IPS-NIHi11 (cell line): ENCODE measurements at places on chromosomes 11 and 22.

- DNase-seq: peak; percentile 94
Observed at GRCh38 chr11:64745521-64746328, 1.8 kb upstream of the RASGRP2 start.

DNA sequence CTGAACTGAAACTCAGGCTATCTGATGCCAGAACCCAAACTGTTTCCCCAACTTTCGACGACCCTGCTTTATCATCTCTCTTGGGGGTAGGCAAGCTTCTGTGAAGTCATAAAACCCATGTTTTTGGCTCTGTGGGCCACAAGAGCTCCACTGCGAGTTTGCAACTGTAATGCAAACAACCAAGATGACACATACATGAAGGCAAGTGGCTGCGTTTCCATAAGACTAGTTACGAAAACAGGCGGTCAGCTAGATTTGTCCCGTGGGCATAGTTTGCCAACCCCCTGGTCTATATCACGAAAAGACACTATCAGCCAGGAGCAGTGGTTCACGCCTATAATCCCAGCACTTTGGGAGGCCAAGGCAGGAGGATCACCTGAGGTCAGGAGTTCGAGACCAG is 37.5 kb downstream of the TPST2 start:
- no peak for DNase-seq

- DNase-seq: no peak
Observed at GRCh38 chr11:3170756-3171650, 5.9 kb upstream of the OSBPL5 start.

DNA sequence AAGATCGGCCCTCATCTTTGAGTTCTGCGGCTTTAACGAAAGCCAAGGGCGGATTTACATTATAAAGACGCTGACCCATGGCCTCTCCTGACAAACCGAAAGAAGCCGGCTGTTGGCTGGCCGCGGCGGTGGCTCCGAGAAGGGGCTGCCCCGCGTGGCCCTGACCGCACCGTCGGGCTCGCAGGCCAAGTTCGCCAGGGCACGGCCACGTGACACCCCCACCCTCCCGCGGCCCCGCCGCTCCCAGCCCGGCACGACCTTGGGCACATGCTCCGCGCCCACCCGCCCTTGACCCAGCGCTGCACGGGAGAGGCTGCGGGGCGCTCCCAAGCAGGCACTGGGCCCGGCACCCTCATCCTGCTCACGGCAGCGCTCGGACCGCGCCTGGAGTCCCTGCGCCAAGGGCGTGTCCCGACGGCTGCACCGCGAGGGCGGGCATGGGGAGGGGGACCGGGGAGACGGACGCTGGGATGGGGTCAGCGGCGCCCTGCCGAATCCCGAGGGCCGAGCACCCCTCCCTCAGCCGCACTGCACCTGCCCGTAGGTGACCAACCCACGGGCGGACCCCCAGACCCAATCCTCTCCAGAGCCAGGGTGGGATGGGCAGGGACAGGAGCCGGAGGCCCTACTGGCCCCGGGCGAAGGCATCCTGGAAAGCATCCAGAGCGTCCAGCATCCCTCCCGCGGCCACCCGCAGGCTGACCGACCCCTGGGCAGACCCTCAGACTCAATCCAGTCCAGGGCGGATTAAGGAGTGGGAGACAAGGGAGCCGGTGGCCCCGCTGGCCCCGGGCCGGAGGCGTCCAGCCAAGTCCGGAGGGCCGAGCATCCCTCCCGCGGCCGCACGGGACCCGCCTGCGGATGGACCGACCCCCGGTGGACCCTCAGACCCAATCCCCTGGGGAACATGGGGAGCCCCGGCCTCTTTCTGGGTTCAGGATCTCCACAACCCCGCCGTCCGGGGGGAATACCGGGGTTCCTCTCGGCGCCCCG is 759 bp downstream of the CPT1A start:
- DNase-seq: peak; percentile 57

DNA sequence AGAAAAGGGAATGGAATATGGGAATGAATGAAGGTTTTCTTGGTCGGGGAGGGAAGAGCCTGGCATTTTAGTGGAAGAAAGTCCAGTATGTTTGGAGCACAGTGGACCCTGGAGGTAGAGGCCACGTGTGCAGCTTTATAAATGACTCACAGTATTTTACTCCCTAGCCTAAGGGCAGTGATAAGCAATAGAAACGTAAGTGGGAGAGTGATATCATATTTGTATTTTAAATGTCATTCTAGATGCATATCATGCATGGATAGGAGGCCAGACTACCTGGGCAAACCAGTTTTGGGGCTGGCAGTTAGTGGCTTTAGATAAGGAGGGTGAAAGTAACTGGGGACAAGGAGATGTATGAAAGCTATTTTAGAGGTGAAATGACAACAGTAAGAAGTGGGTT is 174.1 kb downstream of the ARHGAP42 start:
- no peak for DNase-seq

GRCh38 chr11:71075871-71076420 is 176.4 kb downstream of the SHANK2 start:
- no peak for DNase-seq

DNA sequence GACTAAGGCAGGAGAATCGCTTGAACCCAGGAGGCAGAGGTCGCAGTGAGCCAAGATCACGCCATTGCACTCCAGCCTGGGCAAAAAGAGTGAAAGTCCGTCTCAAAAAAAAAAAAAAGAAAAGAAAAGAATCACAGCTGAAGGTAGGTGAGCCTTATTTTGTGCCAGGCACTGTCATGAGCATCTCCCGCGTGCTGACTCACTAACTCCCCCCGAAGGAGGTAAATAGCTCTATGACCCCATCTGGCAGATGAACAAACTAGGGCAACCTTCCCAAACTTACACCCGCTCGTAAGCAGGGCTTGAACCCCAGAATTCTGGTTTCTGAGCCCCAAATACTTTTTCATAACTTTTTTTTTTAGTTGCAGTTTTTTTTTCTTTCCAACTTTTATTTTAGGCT is 60.3 kb downstream of the ANO1 start:
- no peak for DNase-seq

DNA sequence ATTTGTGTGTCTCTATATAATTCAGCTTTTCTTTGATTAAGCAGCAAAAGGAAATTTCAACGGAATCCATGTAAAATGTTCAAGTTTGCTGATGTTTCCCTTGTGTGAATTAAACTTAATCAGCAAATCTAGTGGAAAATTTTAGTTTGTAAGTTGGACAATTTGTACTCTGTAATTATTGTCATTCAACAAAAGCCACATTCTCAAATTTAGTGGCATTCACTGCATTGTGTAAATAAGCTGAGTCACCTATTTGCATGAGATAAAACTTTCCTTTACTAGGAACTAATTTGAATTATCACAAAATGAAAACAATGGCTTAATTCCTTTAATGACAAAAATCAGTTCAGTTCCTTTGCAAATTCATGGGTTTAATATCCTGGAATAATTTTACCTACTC is 784.2 kb upstream of the CCDC179 start:
- DNase-seq: no peak

DNA sequence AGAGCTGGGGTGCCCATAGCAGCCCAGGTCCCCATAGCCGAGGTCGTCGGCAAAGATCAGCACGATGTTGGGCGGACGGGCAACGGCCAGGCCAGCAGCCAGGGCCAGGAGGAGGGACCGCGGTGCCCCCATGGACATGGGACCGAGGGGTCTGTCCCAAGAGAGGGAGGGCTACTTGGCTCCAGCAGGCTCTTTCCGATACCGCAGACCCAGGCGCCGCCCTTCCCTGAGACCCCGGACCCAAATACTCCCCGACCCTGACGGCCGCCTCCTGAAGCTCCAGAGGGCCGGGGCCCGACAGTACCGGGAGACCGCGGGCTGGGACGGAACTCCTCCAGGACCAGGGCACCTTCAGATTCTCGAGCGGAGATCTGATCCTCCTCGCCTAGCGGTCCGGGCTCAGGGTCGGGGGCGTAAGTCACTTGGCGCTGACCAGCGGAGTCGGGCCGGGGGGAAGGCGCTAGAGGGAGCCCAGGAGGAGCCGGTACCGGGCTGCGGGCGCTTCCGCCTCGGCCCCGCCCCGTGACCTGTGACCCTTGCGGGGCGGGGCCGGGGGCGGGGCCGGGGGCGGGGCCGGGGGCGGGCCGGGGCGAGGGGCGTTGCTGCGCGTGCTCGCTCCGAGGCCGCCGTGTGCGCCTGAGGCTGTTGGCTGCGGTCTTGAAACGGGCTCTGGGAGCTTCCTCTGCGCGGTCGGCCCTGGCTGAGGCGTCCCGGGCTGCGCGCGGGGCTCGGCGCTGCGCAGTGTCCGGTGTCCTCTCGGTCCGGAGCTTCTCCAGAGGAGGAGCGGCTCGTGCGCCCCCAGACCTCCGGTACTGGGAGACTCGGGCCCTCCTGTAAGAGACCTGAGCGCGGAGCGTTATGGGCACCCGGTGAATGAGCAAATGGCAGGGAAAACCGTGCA is at the start of gene ARSA:
ARSA (minus strand) TSS at position 511 of the 901 bp plus-strand sequence; CDS start at position 138, 373 bp downstream.
- DNase-seq: peak; percentile 90

DNA sequence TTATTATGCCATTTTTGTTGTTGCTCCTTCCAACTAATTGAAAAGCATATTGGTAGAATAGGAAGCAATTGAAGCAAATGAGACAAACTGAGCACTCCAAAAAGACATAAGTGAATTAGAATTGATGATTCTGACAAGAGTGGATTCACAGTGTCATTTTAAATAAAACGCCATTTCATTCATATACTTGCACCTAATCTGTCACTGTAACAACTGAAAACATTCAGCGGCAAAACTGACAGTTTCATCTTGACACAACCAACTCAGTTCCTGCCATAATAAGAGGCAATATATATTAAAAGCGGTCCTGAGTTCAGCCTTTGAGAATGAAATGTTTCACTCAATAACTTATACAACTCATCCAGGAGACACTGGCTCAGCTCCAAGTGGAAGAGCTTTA is 306.8 kb downstream of the CNTN5 start:
- DNase-seq: no peak

- no peak for DNase-seq
Observed at GRCh38 chr11:14342906-14343305, 16.1 kb downstream of the RRAS2 start.

GRCh38 chr22:39237318-39238100 is 7.3 kb downstream of the PDGFB start:
- DNase-seq: no peak

- peak; percentile 21 for DNase-seq
Observed at GRCh38 chr11:84720706-84721402, 906.3 kb downstream of the DLG2 start.

DNA sequence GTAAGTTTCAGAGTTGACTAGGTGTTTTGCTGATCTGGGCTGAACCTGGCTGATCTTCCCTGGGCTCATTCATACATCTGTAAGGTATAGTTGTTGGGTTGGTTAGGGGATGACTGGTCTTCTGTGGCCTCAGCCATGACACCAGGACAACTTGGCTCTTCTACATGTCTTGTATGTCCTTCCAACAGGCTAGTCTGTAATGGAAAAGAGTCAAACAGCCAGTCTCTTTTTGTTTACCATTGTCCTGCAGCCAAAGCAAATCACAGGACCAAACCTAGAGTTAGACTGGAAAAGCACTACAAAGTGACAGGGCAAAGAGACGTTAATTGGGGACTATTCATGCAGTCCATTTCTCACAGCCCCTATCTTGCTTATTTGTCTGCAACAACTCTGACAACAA is 17.8 kb downstream of the SERPING1 start:
- DNase-seq: no peak

GRCh38 chr11:26734691-26735090 is 12.8 kb upstream of the SLC5A12 start:
- DNase-seq: no peak

- DNase-seq: no peak
Observed at GRCh38 chr11:67283481-67283963, 5.6 kb upstream of the ANKRD13D start.

DNA sequence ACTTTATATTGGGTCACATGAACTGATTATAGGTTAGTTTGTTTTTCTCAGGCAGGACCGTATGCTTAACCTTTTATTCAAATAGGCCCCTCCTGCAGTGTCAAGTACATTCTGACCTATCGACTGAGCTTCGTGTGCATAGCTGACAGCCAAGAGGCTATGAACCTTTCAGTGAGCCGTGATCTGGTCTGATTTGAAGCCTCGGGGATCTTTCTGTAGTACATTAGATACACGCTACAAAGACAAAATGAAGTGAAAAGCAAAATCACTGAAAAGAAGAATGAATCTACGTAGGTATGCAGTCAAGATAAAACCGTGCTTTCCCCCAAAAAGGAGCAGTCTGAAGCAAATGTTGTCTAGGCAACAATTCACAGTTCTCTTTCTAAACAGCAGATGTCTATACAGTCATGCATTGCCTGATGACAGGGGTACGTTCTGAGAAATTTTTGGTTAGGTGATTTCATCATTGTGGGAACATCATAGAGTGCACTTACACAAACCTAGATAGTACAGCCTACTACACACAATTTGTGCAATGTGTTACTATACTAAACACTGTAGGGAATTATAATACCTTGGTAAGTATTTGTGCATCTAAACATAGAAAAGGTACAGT is 18.1 kb downstream of the JHY start:
- no peak for DNase-seq

DNA sequence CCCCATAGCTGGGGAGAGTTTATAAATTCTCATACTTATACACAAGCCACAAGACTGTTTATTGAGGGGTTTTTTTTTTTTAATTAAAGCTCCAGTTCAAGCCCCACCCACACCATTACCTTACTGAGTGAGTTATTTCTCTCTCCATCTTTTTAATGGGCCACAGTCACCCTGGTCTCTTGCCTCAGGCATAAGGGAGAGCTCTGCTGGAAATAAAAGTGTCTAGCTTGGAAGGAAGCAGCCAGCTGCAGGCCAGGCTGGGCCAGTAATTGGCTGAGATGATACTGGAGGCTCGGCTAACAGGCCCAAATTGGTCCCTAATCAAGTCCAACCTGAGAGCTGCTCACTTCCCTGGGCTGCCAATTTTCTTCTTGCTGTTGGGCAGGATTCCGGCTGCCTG is 174.1 kb downstream of the INSC start:
- DNase-seq: no peak

DNA sequence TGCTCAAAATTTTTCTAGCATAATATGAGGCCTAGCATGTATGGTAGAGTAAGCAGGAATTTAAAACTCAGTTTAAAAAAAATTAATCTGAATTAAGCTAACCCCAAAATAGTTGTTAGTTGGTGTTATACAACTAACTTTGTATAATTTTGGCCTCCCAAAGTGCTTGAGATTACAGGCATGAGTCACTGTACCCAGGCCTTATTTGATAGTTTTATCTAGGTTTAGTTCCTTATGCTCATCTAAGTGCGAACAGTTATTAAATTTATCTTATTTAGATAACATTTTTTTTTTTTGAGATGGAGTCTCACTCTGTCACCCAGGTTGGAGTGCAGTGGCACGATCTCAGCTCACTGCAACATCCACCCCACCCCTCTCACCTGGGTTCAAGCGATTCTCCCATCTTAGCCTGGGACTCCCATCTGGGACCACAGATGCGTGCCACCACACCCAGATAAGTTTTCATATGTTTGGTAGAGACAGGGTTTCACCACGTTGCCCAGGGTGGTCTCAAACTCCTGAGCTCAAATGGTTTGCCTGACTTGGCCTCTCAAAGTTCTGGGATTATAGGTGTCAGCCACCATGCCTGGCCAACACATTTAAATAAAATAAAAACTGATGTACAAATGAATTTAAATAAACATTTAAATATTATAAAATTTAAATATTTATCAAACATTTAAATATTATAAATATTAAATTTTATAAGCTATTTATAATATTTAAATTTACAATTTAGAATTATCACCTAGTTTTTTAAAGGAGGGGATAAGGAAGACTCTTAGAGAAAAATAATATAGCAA is 7.5 kb downstream of the IL18 start:
- no peak for DNase-seq
